ENCODE measurements at places on chromosomes 11 and 22.

GRCh38 chr11:75595429-75595828, 33.4 kb downstream of the SERPINH1 start:
- no peak for DNase-seq

- DNase-seq, result no peak
Measured at GRCh38 chr22:31098632-31099110, 8.7 kb downstream of the SELENOM start.

- DNase-seq, result no peak
Measured at GRCh38 chr11:74710281-74710938, 20.8 kb downstream of the CHRDL2 start.

DNA sequence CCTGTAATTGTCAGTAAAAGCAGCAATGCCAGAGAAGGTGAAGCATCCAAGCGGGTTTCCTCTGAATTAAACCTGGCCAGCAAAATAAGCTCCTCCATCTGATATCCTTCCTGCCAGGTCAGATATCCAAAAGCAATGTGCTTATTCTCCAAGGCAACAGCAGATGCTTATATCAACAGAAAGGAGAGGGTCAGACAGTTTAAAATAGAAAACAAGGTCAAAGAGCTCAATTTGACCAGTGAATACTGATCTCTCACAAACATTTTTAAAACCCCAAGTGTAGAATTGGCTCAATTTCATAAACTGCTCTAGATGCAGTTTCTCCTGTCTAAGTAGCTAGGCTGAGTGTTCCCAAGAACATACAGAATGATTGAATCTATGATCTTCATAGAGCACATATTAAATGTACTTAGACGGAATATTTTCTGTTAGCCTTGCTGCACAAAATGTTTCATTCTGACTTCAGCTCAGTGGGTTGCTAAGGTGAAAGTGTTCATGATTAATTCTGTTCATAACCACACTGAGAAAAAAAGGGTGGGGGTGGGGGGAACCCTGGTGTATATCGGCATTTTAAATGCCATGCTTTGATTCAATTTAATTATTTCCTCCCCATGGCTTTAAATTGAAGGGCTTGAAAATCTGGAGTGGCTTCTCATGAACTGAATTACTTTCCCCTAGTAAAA, 174.2 kb upstream of the ARHGAP20 start:
- no peak for DNase-seq

- DNase-seq, result no peak
Measured at GRCh38 chr22:35542157-35542938, 1.7 kb downstream of the RASD2 start.

- DNase-seq, result no peak
Measured at GRCh38 chr11:65151331-65151899, 17.1 kb upstream of the SYVN1 start.

DNA sequence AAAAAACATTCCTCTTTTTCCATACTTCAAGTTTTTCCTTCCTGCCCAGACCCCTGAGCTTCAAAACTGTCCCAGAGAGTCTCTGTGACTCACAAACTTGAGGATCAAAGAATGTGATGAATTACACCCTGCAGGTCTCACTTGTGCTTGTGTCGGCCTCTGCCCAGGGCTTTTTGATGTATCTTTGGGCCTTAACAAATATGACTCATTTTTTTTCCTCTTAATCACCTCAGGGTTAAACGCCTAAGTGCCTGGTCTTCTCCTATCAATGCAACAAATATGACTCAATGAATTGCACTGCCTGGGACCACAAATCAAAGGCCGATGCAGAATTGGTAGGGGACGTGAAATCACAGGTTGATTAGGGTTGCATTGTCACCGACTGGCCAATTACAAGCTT, 267.7 kb downstream of the LARGE1 start:
- DNase-seq, result peak; percentile 87

- no peak for DNase-seq
Measured at GRCh38 chr22:27157666-27158370, 500.4 kb downstream of the MIAT start.

- peak; percentile 33 for DNase-seq
Measured at GRCh38 chr11:11577251-11577855, 44.5 kb downstream of the GALNT18 start.

GRCh38 chr22:17797721-17798559, 23.7 kb upstream of the BID start:
- no peak for DNase-seq

- no peak for DNase-seq
Measured at GRCh38 chr11:56750190-56750589, 1.7 kb upstream of the OR9G4 start.

- DNase-seq, result no peak
Measured at GRCh38 chr22:44892803-44893730, 116.7 kb downstream of the PHF21B start.

- peak; percentile 38 for DNase-seq
Measured at GRCh38 chr11:29019960-29020683, 911.9 kb downstream of the METTL15 start.

GRCh38 chr22:48920776-48921241, 906.9 kb downstream of the BRD1 start:
- no peak for DNase-seq

DNA sequence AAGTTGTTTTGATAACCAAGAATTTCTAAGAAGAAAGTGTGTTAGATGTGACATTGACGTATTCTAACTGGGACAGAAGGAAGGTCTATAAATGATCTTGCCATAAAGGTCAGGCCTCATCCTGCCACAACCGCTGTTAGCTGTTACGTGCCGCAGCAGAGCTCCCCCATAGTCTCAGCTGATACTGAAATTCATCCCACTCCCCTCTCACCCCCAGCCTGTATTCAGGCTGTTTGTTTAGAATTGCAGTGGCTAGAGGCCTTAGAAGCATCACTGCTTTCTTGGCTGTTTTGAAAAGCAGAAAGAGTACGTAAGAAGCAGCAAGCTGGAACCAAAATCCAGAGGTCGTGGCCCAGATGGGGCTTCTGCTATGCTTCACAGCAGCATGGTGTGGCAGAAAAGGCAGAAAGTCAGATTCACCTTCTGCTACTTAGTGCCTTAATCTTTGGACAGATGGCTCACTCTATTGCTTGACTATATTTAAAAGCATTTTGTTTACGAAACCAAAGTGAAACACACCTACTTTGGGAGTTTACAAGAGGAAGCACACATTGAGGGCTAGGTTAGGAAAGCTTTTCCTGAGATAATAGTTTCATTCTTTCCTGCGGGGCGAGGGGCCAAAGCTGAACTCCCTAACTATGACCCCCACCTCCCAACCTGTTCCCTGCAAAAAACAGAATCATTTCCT, 950 bp upstream of the LAYN start:
- no peak for DNase-seq

DNA sequence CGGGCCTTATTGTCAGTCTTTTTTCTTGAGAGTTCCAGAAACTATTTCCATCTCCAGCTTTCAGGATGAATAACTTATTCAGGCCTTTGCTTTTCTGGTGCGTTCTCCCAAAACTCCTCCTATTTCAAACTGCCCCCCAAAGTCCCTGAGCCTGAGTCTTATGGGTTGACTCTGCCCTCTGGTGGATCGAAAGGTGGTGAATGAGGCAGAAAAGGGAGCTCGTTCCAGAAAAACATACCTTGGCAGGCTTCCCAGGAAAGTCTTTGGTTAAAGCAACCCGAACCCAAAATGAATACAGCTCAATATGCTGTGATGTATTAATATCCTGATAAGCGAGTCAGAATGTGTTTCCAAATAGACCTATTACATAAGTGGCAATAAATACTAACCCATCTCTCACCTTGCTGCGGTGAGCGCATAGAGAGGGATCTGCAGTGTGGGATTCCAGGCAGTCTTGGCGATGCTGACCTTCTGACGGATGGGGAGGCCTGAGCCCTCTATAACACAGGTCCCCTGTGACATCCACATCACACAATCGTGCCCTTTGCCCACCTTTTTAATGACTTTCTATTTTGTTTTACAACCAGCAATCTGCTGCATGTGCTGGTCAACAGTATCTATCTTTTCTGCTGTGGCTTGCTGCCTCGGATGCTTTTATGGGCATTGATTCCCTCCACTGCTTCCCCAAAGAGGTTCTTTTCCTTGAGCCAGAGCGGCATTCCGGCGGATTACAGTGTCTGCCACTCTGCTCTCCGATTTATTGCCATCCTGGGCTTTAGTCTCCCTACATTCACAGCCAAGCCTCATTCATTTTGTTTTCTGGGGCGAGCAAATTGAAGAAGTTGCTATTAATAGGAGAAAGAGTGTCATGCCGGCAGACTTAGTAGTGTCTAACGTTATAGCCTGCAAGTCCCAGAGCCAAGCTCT, 756.8 kb downstream of the NTM start:
- DNase-seq, result peak; percentile 62

DNA sequence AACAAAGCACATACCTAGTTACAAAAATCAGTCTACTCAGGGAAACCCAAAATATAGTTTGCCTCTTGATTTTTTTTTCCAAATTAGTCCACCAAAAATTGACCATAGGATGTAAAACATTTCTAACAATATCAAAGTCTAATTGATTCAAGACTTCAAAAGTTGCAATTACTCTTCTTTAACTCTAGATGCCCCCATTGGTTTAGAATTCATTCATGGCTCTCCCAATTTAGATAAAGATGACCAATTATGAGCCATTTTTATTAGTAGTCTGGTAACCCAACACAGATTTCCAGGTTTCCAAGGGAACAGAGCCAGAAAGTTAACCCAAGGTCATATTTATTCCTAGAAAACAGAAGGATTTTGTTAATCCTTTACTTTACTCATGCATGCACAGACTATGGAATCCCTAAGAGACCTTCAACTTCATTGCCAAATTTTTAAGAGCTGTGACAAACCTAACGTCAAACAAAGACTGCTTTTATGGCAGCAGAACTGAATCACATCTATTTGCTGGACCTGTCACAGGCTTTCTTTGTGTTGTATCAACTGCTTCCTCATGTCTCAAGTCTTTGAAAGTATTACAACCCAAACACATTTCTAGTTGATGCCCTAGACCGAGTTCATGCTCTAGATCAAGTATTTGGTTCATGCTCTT, 55.3 kb downstream of the C22orf42 start:
- peak; percentile 23 for DNase-seq

DNA sequence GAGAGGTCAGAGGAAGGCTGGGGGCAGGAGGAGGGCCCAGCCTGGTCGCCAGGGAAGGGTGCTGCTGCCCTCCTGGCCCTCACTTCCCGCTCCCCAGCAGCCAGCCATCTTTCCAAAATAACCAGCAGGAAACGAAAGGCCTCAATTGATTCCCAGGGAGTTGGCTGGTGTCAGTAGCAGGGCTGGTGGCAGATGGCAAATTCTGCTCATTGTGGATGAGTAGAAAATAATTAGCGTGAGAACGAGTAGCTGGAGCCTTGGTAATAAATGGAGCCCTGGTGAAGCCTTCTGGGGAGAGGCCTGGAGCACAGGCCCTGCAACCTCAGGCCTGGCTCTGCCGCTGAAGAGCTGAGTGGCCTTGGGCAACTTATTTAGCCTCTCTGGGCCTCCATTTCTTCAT, 31.3 kb downstream of the DAGLA start:
- DNase-seq, result no peak

GRCh38 chr11:69044111-69045013, 4.4 kb upstream of the TPCN2 start:
- peak; percentile 71 for DNase-seq

GRCh38 chr11:47184711-47185304, 1.4 kb downstream of the PACSIN3 start:
- DNase-seq, result no peak

GRCh38 chr11:105156231-105156630, 16.7 kb upstream of the CARD18 start:
- DNase-seq, result no peak

DNA sequence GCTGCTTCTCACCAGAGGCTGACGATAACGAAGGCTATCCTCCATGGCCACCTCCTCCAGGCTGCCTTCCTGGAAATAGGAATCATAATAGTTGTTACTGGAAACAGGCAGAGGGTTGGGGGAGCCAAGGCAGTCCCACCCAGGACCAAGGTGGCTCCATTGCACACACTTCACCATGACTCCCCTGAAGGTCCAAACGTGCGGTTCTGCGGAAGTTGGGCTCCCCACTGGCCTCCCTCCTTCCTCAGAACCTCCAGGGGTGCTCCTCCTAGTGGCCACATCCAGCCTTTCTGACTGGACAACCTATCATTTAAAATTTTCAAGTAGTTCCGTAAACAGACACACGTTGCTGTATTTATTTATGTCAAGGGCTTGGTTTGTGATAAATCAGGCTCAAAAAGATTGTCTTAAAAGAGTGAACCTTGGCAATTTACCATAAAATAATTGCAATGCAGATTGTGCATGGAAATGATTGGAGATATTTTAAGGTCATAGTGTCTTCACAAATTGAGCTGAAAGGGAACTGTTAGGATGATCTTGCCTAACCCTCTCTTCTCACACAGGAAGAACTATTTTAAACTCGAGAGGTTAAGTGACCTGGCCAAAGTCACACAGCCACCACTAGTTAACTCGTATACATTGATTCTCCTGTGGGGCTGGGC, 1.4 kb upstream of the TCN2 start:
- DNase-seq, result peak; percentile 57

DNA sequence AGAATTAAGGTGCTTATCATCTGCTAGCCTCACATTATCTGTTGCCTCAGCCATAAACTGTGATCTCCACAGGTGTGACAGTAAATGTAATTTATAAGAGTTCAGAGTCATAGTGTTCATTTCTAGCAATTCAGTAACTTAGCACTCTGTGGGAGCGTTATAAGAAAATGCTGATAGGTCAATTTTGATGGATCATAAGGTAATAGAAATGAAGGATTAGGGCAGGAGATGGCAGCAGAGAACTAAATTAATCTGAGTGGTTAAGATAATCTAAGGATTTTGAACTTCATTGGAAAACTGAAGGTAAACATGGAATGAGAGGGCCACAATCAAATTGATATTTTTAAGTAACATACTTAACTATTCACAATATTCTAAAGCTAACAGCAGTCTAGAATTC, 26.5 kb upstream of the SLC22A9 start:
- DNase-seq, result no peak

- peak; percentile 53 for DNase-seq
Measured at GRCh38 chr11:71342951-71343827, 90.8 kb upstream of the SHANK2 start.

DNA sequence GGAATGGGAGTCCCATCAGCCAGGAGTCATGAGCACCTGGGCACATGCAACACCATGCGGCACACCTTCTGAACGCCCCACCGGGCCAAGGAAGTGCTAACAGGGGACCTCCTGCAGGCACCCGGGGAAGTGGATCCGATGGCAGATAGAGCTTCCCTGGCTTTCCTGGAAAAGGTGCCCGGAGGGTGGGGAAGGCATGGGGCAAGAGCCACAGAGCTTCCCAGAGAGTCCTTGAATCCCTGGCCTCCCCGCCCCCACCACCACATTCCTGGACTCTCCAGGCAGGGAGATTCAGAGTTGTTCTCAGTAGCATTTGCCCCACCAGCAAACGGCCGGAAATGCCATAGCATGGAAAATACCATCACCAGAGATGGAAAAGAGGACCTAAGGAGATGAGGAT, 8.3 kb downstream of the TRIM29 start:
- DNase-seq, result no peak

GRCh38 chr22:19842393-19843106, 12.1 kb downstream of the GNB1L start:
- DNase-seq, result no peak

GRCh38 chr11:70819022-70819421, 420.7 kb downstream of the CTTN start:
- DNase-seq, result no peak

DNA sequence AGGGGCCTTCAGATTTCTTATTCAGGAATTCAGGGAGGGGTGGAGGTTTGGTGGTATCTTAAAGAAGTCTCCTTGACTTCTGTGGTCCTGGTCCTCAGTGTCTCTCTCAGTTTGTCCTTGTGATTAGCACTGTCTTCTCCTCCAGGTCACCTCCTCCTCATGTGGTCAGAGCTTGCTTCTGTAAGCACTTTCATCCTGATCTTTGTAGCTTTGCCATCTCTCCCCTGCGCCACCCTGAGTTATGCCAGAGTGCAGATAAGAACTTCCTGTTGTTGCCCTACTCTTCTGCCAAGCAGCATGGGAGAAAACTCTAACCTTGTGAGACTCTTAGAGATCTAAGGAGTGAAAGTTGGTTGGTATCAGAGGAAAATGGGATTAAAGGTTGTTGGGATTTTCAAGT, 30.9 kb downstream of the MICAL2 start:
- no peak for DNase-seq
